ENCODE measurements at places on chromosomes 4 and X. TPM values are rescaled to one million over a fixed set of nuclear protein-coding genes. Genes with fewer than 3 reads are reported as not detected.

- no peak for DNase-seq
- H3K27me3 ChIP-seq: no peaks in the 10 kb centered on the region
- no peaks in the 10 kb centered on the region for H3K4me1 ChIP-seq
- H3K27ac ChIP-seq: no peak overlapping the region
- no peak overlapping the region for H3K4me3 ChIP-seq
- no peaks in the 10 kb centered on the region for H3K36me3 ChIP-seq
Observed at GRCh38 chr4:182875453-182876405, 41.5 kb downstream of the DCTD start.

DNA sequence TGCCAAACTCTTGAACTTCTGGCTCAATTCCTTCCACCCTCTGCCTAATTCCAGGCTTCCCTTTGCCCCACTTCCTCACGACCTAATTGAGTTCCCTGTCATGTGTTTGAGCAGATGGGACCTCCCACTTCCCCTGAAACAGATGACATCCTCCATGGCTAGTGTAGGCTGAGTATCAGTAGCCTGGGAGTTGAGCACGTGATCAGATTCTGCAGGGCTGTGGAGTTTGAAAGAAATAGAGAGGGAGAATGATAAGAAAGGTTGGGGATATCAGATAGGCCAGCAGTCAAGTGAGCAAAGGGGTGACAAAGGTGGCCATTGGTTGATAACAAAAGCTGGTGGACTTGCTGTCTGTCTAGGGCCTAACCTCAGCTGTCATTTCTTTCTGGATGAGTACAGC is 18.8 kb upstream of the NWD2 start:
- no peaks in the 10 kb centered on the region for H3K36me3 ChIP-seq
- no peak for DNase-seq
- H3K27ac ChIP-seq: no peak overlapping the region
- H3K27me3 ChIP-seq: no peaks in the 10 kb centered on the region
- no peaks in the 10 kb centered on the region for H3K4me1 ChIP-seq

DNA sequence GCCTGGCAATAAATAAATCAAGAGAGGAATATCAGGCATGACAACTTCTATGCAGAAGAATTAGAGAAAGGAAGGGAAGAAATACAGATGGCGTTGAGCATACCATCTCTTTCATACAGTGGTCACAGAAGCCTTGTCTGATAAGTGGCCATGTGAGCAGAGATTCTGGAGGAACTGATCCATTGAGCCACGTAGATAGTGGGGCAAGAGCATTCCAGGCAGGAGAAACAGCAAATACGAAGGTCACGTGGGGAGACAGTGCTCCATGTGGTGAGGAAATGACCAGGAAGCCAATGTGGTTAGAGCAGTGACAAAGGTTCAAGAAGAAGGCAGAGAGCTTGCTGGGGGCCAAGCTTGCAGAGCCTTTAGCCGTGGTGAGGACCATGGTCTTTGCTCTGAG is 226.7 kb upstream of the NOCT start:
- no peaks in the 10 kb centered on the region for H3K4me1 ChIP-seq
- H3K27ac ChIP-seq: no peak overlapping the region
- DNase-seq: no peak

GRCh38 chrX:46916273-46916672 is 4.1 kb downstream of the JADE3 start:
- H3K4me1 ChIP-seq: peaks cover 7% of the 10 kb centered on the region
- H3K36me3 ChIP-seq: no peaks in the 10 kb centered on the region
- no peak overlapping the region for H3K27ac ChIP-seq
- no peaks in the 10 kb centered on the region for H3K27me3 ChIP-seq
- DNase-seq: no peak

- H3K27ac ChIP-seq: no peak overlapping the region
- DNase-seq: no peak
- H3K4me1 ChIP-seq: no peaks in the 10 kb centered on the region
- no peaks in the 10 kb centered on the region for H3K36me3 ChIP-seq
- H3K4me3 ChIP-seq: no peak overlapping the region
Observed at GRCh38 chr4:89099034-89099433, 12.3 kb upstream of the TIGD2 start.

DNA sequence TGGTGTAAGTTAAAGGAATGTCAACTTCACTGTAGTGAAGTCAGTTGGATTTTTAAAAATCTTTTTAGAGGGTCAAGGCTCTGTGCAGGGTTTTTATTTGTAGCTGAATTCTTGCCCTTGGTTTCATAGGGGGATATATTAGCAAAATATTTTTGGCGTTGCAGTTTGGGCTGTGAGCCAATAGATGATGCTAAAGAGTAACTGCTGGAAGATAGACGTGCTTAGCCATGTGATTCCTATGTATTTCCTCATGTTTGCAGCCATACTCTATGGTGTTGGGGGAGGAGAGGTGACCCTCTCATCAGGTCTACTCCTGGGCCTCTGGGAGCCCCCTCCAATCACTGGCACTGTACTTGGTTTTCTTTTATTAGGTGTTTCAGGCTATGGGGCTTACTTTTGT is 246.7 kb upstream of the ARHGAP24 start:
- no peaks in the 10 kb centered on the region for H3K27me3 ChIP-seq
- no peaks in the 10 kb centered on the region for H3K36me3 ChIP-seq
- H3K27ac ChIP-seq: no peak overlapping the region
- DNase-seq: no peak
- no peak overlapping the region for H3K4me3 ChIP-seq

DNA sequence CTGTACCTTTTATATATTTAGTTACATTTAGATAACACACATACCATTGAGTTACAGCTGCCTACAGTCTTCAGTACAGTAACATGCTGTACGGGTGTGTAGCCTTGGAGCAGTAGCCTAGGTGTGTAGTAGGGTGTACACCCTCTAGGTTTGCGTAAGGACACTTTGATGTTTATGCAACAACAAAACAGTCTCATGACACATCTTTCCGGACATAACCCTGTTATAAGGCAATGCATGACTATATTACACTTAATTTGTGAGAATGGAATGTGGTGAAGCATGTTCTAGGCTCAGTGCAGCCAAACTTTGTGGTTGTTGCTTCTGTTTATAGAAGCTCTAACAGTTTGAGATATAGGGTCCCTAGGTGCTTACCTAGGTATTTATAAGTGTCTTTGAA is 65.4 kb downstream of the SPRY1 start:
- no peak for DNase-seq
- no peaks in the 10 kb centered on the region for H3K36me3 ChIP-seq
- no peak overlapping the region for H3K4me3 ChIP-seq
- H3K4me1 ChIP-seq: no peaks in the 10 kb centered on the region

GRCh38 chrX:132426695-132427281 is 62.0 kb downstream of the MBNL3 start:
- no peak overlapping the region for H3K27ac ChIP-seq
- H3K4me1 ChIP-seq: no peaks in the 10 kb centered on the region
- H3K4me3 ChIP-seq: no peak overlapping the region
- H3K27me3 ChIP-seq: no peaks in the 10 kb centered on the region

DNA sequence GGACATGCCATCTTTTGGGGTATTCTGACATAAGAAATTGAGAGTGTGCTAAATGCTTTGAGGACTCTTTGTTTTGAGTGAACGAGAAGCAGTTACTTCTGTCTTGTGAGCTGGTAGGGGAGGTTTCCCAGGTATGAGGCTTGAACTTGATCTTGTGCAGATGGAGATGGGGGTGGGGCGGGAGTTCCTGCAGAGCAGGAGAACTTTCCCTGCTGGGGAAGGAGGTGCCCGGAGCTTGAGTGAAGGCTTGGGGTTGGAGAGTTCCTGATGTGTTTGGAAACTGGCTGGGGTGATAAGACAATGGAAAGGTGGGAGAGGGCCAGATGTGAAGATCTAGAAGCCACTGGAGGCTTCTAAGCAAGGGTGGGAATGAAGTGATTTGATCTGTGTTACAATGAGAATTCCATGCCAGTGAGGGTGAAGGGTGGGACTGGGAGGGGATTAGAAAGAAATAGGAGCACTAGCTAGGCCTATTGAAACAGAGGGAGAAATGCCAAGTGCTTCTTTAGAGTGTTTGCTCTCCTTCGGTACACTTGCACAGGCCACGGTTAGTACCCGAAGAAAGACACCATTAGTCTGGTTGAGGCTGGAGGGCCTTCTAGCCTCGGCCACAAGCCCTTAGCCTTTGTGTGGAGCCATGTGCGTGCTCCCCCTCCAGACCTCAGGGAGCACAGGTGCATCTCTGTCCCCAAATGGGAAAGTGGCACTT is 103.5 kb upstream of the STOX2 start:
- peaks cover 46% of the 10 kb centered on the region for H3K27me3 ChIP-seq
- DNase-seq: no peak
- no peak overlapping the region for H3K27ac ChIP-seq
- no peak overlapping the region for H3K4me3 ChIP-seq
- no peaks in the 10 kb centered on the region for H3K36me3 ChIP-seq

DNA sequence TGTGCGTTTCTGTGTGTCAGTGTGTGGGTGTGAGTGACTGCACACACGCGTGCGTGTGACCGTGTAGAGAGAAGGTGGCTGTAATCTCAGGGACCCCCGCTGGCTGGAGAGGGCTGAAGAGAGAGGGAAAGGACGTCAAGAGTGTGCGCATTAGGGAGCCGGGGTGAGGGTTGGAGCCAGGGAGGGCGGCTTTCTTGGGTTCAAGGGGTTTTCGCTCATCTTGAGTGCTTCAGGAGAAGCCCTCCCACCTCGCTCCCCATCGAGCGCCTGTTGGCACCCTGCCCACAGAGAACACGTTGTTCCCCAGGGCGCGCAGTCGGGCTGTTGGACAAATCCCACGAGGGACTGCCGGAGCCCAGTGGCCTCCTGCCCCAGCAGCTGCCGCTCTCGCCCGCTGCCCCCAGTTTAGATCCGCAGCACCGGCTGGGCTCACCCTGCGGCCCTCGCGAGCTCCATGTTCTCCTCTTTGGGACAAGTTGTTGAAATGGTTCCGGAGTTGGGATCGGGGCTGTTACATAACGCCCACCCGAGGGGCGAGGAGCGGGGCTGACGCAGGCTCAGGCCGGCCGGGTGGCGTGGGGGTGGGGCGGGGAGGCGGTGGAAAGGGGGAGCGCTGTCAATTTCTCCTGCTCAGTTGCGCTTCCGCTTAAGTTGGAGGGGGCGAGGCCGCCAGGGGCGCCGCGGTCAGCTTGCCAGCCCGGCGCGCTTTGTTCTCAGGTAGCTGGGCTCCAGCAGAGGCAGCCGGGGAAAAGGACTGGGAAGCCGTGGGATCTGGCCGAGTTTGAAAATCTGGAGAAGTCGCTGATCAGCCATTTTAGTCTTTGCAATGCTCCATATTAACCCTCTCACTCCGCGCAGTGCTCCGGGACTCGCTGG is 1.6 kb downstream of the GRIA2 start:
- no peak overlapping the region for H3K4me3 ChIP-seq
- no peaks in the 10 kb centered on the region for H3K4me1 ChIP-seq
- no peak overlapping the region for H3K27ac ChIP-seq
- H3K27me3 ChIP-seq: peaks cover 89% of the 10 kb centered on the region

- H3K4me1 ChIP-seq: peaks cover 59% of the 10 kb centered on the region
- H3K27ac ChIP-seq: no peak overlapping the region
- H3K4me3 ChIP-seq: peak overlapping the region; percentile 93
Observed at GRCh38 chr4:48342606-48342880, 1.2 kb downstream of the SLAIN2 start.

DNA sequence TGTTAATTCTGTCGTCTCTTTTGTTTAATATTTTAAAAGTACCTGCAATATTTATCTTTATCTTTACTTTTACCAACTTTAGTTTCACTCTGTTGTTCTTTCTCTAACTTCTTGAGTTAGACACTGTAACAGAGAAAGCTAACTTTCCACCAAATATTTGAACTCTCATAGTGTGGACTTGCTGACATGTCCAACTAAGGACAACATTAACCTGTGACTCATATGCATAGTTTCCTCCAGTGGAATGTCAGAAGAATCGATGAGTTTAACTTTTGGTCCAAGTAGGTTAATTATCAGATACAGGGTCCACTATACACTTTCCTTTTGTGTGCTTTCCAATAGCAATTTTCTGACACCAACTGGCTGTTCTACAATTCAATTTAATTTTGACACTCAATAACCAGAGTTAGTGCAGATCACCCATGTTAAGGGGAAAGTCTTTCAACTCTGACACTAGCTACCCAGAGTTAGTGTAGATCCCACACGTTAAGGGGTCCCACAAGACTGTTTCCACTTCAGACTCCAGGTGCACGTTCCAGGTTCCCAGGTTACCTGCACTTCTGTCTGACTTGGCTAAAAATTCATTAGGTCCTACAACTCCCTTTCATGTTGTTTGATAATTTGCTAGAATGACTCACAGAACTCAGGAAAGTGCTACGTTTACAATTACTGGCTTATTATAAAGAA is 559.0 kb upstream of the AMOT start:
- no peaks in the 10 kb centered on the region for H3K4me1 ChIP-seq
- no peak overlapping the region for H3K4me3 ChIP-seq
- H3K36me3 ChIP-seq: no peaks in the 10 kb centered on the region
- no peak overlapping the region for H3K27ac ChIP-seq
- H3K27me3 ChIP-seq: no peaks in the 10 kb centered on the region

GRCh38 chrX:38636949-38637819 is 75.8 kb downstream of the TSPAN7 start:
- H3K27ac ChIP-seq: peak overlapping the region; percentile 39
- no peaks in the 10 kb centered on the region for H3K27me3 ChIP-seq
- no peaks in the 10 kb centered on the region for H3K36me3 ChIP-seq
- no peaks in the 10 kb centered on the region for H3K4me1 ChIP-seq

DNA sequence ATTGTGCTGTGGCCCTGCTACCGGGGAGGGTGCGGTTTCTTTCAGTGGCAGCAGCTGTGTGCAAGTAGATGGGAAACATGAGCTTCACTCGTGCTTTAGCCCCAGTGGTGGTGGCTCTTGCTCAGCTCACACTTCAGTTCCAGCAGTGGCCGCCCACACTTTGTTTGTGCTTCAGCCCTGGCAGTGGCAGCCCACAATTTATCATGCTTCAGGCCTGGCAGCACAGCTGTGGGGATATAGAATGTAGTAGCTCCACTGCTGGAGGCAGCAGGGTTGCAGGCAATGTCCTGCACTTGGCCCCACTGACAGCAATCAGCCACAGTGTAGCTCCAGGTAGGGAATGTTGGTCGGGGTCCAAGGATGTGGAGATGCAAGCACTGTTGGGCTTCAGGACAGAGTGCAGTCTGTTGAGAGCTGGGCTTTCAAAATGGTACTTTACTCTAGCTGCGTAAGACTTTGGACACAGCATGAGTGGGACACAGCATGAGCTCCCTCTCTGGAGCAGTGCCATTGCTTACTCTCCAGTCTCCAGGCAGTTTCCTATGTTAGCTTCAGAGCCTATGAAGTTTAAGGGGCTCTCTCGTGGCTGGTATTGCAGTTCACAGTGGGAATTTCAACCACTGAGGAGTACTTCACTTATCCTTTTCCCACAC is 413.1 kb downstream of the PDGFC start:
- no peaks in the 10 kb centered on the region for H3K27me3 ChIP-seq
- H3K27ac ChIP-seq: no peak overlapping the region
- no peak overlapping the region for H3K4me3 ChIP-seq
- DNase-seq: no peak
- no peaks in the 10 kb centered on the region for H3K36me3 ChIP-seq

DNA sequence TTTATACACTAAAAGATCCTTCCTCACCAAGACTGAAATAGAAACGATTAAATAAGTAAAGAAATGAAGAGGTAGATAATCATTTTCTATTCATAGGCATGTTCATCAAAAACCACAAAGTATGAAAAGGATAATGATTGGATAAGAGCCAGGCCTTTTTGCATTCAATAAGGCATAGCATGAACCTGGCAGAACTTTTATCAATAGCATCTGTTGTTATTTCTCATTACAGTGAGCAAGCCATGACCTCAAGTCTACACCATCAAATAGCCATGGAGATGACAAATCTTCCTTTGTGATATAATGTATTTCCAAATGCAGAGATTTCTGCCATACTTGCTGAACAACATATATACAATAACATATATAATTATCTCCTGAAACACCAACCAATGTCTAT is 206.0 kb upstream of the SLC7A11 start:
- no peak overlapping the region for H3K4me3 ChIP-seq

CCSER1 gene
- 12.4 TPM for total RNA-seq

MAGEA8 gene
- not detected for total RNA-seq

ADH1A gene
- not detected for total RNA-seq

CT55 gene
- not detected for total RNA-seq

TEX13C gene
- not detected for total RNA-seq

FAM9B gene
- not detected for total RNA-seq
